ENCODE measurements at places on chromosomes 12 and 14. TPM values are rescaled to one million over a fixed set of nuclear protein-coding genes. Genes with fewer than 3 reads are reported as not detected.

Gene KRT82
- total RNA-seq = not detected

Gene ARL1
- 68.0 TPM for total RNA-seq

Gene GPR137C
- total RNA-seq = 0.87 TPM

Gene DIO3
- total RNA-seq = not detected

Gene VRTN
- total RNA-seq = not detected

Gene HNF1A
- not detected for total RNA-seq

Gene LRIG3
- total RNA-seq = 17.3 TPM

Gene KCNK10
- not detected for total RNA-seq

Gene RESF1
- total RNA-seq = 57.3 TPM

Gene GLIPR1L1
- not detected for total RNA-seq

Gene NID2
- total RNA-seq = 54.0 TPM

Gene ARL6IP4
- total RNA-seq = 249 TPM

Gene SYNDIG1L
- total RNA-seq = not detected

Data from mammary microvascular endothelial cell (primary cell).